ENCODE measurements at places on chromosomes 16 and 17.

GRCh38 chr16:2790631-2791030, 3.3 kb upstream of the PRSS33 start:
- DNase-seq: no peak

GRCh38 chr17:77572851-77573250, 385.7 kb upstream of the TNRC6C start:
- no peak for DNase-seq

DNA sequence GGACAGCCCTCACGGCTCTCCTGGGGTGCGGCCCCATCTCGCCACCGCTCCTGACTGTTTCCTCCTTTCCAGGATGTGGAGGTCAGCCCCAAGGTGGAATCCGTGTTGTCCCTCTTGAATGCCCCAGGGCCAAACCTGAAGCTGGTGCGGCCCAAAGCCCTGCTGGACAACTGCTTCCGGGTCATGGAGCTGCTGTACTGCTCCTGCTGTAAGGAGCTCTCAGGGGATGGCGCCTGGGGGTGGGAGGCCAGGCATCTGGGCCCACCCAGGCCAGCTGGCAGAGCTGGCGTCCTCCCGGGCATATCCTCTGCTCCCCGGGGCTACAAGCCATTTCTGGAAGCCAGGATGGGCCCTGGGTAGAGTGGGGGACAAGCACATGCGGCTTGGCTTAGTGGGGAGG, 13.2 kb downstream of the IL34 start:
- no peak for DNase-seq

GRCh38 chr16:6827931-6828330, 504.7 kb upstream of the RBFOX1 start:
- DNase-seq: no peak

GRCh38 chr17:2985318-2985717, 78.1 kb downstream of the OR1D5 start:
- no peak for DNase-seq

DNA sequence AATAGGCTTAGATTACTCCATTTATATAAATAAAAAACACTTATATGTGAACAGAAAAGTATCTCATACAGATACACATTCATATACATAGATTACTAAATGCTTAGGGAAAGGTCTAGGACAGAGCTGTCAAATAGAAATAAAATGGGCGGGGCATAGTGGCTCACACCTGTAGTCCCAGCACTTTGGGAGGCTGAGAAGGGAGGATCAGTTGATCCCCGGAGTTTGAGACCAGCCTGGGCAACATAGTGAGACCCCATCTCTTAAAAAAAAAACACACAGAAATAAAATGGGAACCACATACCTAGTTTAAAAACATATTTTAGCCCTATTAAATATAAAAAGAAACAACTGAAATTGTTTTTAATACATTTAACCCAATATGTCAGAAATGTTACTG, 58.9 kb downstream of the CFDP1 start:
- no peak for DNase-seq

DNA sequence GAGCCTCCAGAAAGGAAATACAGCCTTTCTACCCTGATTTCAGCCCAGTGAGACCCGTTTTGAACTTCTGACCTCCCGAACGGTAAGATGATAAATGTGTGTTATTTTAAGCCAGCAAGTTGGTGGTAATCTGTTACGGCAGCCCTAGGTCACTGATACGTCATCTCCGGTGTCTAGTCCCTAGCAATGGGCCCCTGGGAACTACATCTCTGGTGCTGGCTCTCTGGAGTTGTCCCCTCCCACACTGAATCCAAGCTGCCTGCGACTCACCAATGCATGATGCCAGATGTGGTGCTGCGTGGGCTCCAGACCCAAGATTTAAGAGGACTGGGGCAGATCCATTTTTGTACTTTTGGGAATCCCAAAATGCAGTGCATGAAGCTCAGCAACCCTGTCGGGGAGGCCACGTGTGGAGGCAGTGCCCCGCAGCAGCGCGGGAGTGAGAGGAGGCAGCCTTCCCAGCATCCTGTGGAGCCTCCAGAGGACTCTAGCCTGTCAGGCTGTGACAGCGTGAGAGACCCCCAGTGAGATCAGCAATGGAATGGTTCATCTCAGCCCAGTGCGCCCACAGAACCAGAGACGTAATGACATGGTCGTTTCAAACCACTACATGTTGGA, 43.6 kb upstream of the USP7 start:
- DNase-seq: no peak

- DNase-seq: no peak
These were observed 756 bp downstream of the KLHL11 start for GRCh38 chr17:41864498-41864835.

GRCh38 chr17:77286641-77287431, 146.1 kb downstream of the SEC14L1 start:
- no peak for DNase-seq

GRCh38 chr16:4976079-4976478, 17.9 kb downstream of the SEC14L5 start:
- no peak for DNase-seq

All from HFF-Myc (cell line).